ENCODE measurements at places on chromosomes 16 and 17. TPM values are rescaled to one million over a fixed set of nuclear protein-coding genes. Genes with fewer than 3 reads are reported as not detected.

Gene ARL5C
- total RNA-seq: 0.16 TPM

Gene PLEKHG4
- total RNA-seq: 46.9 TPM

Gene MYL4
- not detected for total RNA-seq

Gene GP2
- not detected for total RNA-seq

Gene CA5A
- total RNA-seq: not detected

Gene CALB2
- total RNA-seq: not detected

Gene CORO6
- total RNA-seq: 13.9 TPM

Gene ANKRD40CL
- not detected for total RNA-seq

Gene CCL2
- not detected for total RNA-seq

Gene RNPS1
- total RNA-seq: 361 TPM

Gene CMTM4
- total RNA-seq: 3.9 TPM

Gene CTRL
- total RNA-seq: 4.2 TPM

Gene IRF8
- total RNA-seq: 46.8 TPM

Gene OR1A2
- not detected for total RNA-seq

Gene PLLP
- not detected for total RNA-seq

Gene KCNG4
- not detected for total RNA-seq

DNA sequence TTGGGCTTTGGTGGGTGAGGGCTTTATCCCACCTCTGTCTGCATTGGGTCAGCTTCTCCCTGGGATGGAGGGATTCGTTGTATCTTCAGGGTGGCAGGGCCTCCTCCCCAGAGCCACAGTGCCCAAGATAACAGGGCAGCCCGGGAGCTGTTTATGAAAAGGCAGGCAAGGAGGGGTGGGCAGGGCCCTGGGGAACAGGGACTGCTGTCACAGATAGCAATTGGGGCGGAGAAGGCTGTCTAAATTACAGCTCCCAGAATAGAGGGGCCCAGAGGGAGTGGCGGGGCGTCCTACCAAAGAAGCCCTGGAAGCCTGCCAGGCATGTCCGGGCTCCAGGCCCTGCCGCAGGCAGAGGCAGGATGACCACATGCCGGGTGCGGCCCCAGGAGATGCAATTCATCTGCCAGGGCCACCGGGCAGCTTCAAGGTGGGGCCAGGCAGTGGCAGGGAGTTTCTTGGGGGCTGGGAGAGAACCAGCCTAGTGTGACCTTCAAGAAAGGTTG is 18.8 kb upstream of the PHOSPHO1 start:
- DNase-seq: no peak

- DNase-seq: no peak
Measured at GRCh38 chr17:74924250-74924948, at the start of gene OTOP2. OTOP2 (plus strand) TSS chr17:74924273; CDS start chr17:74924633, 360 bp downstream.

- DNase-seq: peak; percentile 3
Measured at GRCh38 chr17:47423406-47424295, 99.9 kb downstream of the EFCAB13 start.

DNA sequence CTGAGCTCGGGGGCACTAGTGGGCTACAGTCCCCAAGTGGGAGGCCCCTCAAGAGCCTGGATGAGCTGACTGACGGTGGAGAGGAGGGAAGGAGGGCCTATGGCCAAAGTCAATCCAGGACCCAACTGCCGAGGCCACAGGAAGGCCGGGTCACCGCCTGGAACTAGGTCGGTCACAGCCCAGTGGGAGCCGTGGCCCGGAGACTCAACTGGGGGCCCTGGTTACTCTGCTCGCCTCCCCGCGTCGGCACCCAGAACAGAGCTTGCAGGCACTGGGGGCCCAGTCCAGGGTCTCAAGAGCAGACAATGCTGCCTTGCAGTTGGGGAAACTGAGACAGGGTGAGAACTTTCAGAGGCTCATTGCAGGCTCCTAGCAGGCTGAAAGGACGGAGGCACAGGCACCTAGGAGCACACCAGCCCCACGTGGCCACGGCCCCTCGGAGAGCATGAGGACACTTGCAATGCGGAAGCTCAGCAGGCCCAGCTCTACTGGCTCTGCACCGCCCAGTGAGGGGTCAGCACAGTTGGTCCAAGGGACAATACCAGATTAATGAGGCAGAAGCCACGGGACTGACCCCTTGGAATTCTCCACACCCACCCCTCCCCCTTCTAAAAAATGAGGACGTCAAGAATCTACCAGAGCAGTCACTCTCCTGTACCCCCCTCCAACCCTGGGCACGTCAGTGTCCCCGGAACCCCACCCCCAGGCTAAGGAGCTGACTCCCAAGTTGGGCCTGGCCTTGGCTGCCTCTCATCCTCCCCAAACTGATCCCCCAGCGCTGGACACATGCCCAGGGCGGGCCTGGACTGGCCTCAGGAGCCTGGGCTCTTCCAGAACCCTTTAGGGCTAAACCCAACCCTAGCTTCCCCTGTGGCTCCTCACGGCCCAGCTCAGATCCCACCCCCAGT is 2.2 kb downstream of the HS3ST6 start:
- DNase-seq: no peak

DNA sequence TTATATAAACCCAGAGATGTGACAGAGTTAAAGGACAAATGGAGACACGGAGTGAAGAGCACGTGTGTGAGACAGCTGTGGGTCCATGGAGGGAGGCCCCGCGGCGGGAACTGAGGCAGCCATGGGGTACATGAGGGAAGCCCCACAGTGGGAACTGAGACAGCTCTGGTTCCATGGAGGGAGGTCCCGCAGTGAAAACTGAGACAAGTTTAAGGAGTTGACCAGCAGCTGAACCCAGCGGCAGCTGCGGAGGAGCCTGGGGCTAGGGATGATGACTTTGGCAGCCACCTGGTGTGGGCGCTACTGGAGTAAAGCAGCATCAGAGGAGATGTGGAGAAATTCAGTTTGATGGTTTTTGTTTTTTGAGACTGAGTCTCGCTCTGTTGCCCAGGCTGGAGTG is 185.1 kb downstream of the RPTOR start:
- DNase-seq: no peak

DNA sequence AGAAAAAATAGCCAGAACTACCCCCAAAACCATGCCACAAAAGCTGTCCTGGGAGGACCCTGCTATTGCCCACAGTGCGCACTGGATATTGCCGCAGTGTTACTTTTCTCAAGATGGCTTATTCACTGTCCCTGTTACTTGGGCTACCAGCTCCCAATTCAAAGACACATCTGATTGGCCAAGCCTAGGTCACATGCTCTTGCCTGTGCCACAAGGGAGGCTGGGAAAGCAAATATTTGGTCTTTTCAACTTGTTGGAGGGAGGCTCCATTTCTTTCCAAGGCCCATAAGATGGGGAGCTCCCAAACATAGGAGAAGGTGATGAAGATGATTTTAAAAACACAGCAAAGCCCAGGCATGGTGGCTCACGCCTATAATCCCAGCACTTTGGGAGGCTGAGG is 257.0 kb downstream of the SHISA9 start:
- no peak for DNase-seq

GRCh38 chr16:87705771-87706277 is 60.0 kb downstream of the KLHDC4 start:
- DNase-seq: no peak

DNA sequence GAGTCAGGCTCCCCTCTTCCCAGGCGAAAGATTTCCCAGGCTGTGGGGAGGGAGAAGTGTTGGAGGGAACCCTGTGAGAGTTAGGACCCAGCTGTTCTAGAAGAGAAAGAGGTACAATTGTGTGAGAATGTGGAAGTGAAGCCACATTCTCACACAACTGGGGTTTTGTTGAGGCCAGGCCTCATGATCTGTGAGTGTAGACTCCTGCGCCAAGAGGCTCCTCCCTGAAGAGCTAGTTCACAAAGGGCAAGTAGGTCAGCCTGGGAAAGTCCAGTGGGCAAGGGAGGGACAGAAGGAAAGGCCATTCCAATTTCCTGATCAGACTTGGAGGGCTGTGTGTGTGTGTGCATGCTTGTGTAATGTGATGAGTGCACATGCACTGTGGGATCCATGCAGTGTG is 15.2 kb downstream of the CD300LF start:
- DNase-seq: no peak

DNA sequence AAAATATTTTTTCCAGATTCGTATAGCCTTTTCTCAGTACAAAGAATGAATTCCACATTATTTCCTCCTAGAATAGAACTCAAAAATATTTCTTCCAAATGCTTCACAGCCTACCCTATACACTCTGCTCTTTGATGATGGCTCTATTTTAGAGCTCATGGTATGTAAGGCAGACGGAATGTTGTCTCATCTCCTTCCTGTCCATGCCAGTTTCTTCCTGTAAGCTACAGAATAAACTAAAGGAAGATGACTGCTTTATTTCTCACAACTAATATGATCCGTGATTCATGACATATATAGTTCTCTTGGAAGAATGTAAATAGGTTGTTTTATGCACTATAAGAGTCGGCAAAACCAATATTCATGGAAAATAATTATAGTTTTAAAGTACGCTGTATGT is 723.1 kb downstream of the CDH11 start:
- no peak for DNase-seq

- DNase-seq: no peak
Measured at GRCh38 chr17:44910231-44911106, 4.8 kb downstream of the GFAP start.

GRCh38 chr16:57374067-57374534 is 1.8 kb downstream of the CX3CL1 start:
- no peak for DNase-seq

GRCh38 chr16:11551842-11552241 is 34.9 kb downstream of the LITAF start:
- no peak for DNase-seq

- no peak for DNase-seq
Measured at GRCh38 chr17:29596811-29597210, 3.9 kb downstream of the ANKRD13B start.

DNA sequence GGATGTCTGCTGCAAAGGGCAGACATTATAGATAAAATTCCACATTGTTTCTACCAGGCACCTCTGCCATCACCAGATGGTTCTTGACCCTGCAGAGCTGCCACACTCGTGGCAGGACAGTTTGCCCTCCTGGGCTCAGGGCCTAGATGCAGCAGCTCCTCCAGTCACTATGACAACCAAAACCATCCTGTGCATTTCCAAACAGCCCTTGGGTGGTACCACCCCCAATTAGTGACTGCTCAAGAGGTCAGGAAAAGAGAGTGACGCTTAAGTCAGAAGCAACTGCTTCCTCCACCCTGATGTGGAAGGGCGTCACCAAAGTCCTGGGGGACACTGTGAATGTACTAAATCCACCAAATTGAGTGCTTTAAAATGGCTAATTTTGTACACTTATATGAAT is 109.2 kb downstream of the C16orf95 start:
- DNase-seq: no peak

GRCh38 chr17:19486351-19487023 is 47.2 kb upstream of the SLC47A1 start:
- no peak for DNase-seq

DNA sequence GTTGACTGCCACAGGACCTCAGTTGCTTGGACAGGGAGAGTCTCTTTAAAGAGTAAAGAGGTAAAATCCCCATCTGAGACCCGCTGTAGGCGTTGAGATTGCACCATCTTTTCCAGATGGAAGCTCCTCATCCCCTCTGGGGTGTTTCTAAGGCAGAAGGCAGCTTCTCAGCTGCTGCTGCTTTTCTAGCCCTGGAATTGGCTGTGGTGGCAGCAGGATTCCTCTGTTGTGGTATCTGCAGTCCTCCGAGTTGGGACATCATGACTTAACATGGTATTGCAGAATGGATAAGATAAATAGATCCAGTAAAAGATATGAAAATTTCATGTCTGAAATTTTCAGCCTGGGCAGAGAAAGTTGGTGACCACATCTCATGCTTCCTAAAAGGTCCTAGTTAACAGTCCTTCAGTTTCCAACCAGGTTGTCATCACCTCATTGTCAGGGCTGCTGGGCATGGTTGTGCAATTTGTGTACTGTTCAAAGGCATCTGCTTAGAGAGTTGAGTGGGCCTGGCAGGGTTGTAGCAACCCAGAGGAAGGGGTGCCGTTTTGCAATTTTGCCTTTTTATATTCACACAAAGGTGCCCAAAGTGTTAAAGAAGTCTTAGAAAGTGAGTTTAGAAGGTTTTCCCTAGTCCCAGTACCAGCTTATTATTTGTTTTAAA is 150.4 kb downstream of the SPECC1 start:
- DNase-seq: no peak

GRCh38 chr17:76238847-76239537 is 1.3 kb downstream of the RNF157 start:
- DNase-seq: no peak

- DNase-seq: no peak
Measured at GRCh38 chr17:79974566-79975497, 60.8 kb downstream of the TBC1D16 start.

DNA sequence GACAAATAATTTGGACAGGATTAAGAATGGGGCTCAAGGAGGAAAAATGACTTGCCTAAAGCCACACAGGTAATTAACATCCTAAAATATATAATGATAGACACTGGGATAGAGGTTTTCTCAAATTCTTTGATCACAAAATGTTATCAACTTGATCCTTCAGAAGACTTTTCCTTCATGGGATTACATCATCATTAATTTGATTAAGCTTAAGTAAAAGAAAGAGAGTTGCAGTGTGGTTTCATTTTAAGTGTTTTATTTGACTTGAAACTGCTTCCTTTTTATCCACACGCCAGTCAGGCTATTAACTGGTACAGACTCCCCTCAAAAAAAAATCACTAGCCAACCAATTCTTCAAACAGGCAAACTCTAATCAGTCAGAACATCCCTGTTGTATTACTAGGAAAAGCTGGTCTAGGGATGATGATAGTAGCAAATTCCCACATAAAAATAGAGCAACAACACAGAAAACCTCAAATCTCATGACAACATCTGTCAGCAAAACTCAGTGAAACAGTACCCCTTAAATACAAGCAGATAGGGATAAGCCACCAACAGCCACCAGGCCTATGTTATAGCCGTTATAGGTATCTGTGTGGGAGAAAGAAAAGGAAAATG is 32.5 kb downstream of the AKAP10 start:
- DNase-seq: no peak

- DNase-seq: no peak
Measured at GRCh38 chr17:74078363-74078941, 125.0 kb upstream of the RPL38 start.

DNA sequence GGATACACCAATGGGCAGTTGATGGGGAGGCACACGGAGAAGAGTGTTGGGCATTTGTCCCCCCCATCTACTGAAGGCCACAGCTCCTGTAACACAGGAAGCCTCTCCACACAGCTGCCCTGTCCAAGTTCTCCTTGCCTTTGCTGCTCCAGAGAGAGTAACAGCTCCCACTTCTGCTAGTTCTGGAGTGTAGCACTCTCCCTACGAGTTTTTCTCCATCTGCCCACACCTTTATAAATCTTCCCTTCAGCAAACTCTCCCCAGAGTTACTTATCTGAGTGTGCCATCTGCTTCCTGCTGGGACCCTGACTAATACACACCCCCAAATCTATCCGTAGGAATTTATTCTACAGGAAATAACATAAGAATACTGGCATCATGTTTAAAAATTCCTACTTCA is 42.6 kb upstream of the ERN1 start:
- DNase-seq: no peak

Data from activated T-cell treated with anti-CD3 and anti-CD28 coated beads, Interleukin-2, amount 50 U/mL, for 72 hours (primary cell).